Cardiac fibroblast (primary cell): ENCODE measurements at places on chromosomes 7 and 10.

DNA sequence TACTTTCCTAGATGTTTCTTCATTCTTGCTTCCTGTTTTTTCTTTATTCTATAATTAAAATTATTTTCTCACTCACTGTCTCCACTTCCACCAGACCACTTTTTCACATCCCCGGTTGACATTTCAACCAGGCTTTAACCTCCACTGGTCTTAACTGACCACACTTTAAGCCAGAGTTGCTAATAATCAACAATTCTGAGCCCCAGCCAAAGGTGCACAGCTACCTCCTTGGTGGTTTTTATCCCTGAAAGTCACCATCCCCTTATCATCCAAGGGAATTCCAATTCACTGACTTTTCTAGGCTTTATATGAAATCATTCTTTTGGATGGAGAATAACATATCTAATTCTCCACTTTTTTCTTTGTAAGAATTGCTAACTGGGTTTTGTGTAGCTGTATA lies 138.9 kb downstream of the FRMD4A start:
- no peak for DNase-seq

- no peak for DNase-seq
Measured at GRCh38 chr10:123619067-123619855, 46.9 kb upstream of the GPR26 start.

GRCh38 chr10:70090951-70091350 lies 38.3 kb downstream of the MACROH2A2 start:
- DNase-seq, result no peak

DNA sequence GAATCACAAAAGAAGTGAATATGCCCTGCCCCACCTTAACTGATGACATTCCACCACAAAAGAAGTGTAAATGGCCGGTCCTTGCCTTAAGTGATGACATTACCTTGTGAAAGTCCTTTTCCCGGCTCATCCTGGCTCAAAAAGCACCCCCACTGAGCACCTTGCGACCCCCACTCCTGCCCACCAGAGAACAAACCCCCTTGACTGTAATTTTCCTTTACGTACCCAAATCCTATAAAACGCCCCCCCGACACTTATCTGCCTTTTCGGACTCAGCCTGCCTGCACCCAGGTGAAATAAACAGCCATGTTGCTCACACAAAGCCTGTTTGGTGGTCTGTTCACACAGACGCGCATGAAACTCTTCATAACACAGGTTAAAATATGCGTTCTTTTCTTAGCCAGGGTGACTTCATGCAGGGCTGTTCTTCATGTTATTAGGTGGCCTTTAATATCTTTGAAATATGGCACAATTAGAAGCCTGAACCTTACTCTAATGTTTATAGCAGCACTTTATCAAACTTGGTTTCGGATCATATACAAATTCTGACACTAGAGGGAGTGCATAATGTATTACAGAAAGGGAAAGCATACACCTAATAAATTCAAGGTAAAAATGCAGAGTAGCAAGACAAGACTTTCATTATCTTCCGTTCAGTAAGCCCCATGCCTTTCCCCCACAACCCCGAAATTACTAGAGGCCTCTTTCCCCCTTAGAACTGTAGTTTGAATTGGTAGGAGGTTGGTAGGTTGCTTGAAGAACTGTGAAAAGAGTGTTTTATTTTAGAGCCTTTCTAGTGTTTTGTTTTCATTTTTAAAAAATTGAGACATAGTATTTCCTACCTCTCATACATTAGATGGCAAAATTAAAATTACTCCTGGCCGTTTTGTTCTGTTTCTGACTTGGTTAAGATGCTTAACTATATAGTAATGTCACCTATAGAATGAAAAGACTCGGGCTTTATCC lies 117.9 kb downstream of the NPY start:
- DNase-seq, result peak; percentile 50

DNA sequence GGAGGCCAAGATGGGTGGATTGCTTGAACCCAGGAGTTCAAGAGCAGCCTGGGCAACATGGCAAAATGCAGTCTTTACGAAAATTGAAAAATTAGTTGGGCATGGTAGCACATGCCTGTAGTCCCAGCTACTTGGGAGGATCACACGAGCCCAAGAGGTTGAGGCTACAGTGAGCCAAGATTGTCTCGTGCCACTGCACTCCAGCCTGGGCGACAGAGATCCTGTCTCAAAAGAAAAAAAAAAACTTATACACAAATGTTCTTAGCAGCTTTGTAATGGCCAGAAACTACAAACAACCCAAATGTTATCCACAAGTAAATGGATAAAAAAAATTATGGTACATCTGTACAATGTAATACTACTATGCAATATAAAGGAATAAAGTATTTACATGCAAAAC lies 12.6 kb downstream of the NT5C2 start:
- no peak for DNase-seq

GRCh38 chr7:87628780-87629569 lies 777 bp downstream of the RUNDC3B start:
- DNase-seq, result peak; percentile 3

GRCh38 chr7:27992755-27993493 lies 187.7 kb downstream of the JAZF1 start:
- DNase-seq, result no peak

DNA sequence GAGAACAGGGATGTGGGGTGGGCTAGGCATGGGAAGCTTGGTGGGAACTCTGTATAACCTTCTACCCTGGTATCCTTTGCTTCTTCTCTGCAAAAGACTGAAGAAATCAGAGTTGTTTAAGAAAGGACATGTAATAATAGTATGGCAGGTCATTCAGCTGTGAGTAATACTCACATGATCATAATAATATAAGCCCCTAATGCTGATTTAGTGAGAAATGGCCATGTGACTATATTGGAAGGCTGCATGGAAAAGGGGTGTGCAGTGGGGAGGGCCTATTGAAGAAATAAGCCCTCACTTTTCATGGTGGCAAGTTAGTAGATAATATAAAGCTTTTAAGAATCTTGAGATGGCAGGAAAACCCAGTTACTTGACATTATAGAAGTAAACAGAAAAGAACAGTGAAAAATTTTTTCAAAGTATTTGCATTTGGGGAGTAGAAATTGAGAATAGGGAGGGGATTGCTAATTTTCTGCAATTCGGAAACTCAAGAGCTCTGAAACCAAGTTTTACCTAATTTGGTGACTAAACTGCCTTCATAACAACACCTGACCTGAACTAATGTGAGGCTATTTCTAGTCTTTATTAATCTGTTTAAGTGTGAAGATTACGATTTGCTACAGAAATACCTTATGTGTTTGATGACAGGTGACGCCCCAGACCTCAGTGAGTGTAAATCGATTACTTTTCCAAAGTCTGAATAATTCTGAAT lies 44.4 kb downstream of the ATXN7L1 start:
- DNase-seq, result peak; percentile 36

DNA sequence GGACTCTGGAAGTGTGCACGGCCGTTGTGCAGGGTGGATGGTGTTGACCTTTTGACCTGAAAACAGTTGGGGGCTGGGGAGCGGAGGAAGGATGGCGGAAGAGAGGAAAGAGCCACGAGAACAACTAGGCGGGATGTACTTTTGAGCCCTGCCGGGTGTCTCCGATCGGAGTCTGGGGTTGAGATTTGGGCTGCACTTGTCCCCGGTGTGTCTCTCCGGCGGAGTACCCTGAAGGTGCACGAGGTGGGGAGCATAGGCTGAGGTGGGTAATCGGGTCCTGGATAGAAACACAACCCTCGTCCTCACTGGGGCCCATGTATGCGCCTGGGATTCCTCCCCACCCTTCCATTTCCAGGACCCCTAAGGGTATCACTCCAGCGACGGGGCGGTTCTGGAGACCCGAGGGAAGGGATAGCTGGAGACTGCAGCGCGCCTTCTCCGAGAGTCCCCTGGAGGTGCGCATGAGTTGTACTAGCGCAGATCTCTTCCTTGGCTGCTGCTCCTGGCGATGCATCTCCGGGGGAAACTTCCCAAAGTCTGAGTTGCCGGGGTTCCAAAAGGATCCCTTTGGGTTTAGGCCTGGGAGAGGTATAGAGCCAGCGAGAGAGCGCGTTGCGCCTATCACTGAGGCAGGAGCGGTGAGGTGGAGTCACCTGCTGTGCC lies 4.6 kb upstream of the HMX2 start:
- DNase-seq, result no peak

DNA sequence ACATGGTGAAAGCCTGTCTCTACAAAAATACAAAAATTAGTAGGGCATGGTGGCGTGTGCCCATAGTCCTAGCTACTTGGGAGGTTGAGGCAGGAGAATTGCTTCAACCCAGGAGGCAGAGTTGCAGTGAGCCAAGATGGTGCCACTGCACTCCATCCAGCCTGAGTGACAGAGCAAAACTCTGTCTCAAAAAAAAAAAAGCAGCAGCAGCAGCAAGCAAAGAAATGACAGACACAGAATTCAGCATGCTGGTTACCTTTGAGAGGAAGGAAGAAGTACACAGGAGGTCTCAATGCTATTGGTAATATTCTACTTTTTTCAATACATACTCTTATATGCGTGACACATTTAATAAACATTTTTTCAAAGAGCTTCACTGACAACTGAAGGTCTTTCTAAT lies 81.3 kb downstream of the ZFAND4 start:
- DNase-seq, result no peak

GRCh38 chr10:86798611-86799010 lies 42.2 kb downstream of the BMPR1A start:
- no peak for DNase-seq

GRCh38 chr10:16944986-16945385 lies 127.8 kb upstream of the RSU1 start:
- DNase-seq, result peak; percentile 12

DNA sequence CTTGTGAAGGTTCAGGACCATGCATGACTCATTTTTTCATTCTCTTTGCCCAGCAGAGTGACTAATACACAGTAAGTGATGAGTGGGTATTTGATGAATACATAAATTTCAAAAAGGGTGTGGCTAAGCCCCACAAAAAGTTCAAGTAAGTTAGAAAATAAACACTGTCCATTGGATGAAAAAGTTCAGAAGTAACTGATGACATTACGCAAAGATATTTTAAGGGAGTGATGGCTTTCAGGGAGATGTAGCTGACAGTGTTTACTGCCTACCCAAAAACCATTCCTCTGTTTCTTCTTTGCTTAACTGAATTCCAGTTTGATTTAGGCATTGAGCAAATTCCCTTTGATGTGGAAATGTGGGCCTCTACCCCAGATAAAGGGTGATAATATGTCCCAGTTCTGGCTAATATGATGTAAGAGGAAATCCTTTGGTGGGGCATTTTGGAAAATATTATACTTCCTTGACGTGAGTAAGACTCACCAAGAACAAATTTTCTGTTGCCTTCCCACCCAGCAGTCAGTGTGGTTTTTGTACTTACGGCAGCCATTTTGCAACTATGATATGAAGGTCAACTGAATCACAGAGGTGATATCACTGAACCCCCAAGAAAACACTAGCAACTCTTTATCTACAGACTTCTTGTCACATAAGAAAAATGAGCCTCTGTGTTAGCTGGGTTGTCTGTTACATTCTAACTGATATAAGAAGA lies 29.0 kb upstream of the EBLN1 start:
- DNase-seq, result peak; percentile 94

DNA sequence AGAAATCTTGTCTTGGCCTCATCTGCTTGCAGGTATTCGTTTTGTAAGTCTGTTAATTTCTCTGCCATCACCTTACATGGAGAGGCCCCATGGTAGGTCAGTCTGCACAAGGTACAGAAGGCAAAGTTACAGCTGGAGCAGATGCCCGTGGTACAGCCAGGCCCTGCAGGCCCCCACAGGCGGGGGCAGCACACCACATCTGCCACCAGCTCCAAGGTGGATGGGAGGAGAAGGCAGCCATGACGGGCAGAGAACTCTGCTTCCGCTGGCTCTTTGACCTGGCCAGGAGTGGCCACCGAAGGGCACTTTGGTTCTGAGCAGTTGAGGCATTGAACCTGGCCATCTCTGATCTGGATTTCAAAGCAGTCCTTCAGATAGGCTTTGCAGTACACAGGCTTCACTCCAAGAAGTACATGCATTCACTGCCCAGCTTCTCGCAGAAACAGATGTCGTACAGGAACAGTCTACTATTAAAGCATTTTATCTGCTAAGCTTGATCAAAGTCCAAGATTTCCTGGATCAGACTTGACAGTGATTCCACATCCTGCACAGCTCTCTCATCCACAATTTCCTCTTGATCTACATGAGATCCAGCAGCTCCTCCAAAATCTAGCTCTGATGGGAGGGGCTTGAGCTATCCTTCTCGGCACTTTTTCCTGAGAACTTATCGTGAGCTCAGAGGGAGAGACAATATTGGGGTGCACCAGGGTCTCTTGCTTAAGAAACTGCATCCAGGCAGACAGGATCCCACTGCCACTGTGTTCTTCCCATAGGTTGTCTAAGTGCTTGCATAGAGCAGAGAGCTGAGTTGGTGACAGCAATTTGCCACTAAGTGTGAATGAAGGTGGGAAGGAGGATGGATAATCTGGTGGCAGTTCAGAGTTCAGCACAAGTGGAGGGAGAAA lies 120.7 kb downstream of the TRRAP start:
- no peak for DNase-seq

- no peak for DNase-seq
Measured at GRCh38 chr7:22709857-22710256, 17.1 kb upstream of the IL6 start.

- DNase-seq, result peak; percentile 65
Measured at GRCh38 chr10:121598263-121599249, at the start of gene FGFR2. Gene FGFR2 (minus strand): TSS chr10:121598444. CDS start chr10:121593817, 4,627 bp downstream.

DNA sequence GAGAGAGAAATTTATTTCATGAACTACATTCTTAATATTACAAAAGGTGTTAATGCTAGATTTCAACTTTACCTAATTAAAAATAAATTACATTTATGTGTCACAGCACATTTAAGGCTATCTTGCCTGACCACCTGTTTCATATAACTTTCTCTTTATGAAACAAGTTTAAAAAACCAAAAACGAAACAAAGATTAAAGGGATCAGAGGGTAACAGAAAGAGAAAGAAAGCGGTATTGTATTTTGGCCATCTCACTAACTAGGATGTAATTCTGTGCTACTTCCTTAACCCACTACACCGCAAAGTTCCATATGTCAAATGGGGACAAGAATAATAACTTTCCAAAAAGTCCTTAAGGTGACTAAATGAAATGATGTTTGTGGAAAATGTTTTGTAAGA lies 6.3 kb upstream of the RHOBTB1 start:
- no peak for DNase-seq

DNA sequence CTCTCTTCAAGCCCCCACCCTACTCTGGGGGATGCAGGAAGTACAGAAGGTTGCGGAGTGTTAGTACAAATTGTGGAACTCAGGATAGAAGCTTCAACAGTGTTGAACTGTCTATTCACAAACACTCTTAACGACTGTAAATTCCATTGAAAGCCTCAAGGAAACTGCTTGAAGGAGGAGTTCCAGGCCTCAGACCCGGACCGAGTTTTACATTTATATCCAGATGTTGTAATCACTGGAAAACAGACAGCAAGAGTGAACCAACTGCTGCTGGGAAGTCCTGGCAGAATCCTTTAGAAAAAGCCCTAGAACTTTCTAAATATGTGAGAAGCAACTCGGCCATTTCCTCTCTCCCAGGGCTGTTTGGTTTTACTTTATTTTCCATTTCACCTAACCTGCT lies 84.1 kb upstream of the LRRC18 start:
- no peak for DNase-seq
